D341Med (cell line): ENCODE measurements at places on chromosomes 13 and 19.

GRCh38 chr19:3533563-3534216 is 5.3 kb upstream of the TEKTIP1 start:
- DNase-seq: no peak

DNA sequence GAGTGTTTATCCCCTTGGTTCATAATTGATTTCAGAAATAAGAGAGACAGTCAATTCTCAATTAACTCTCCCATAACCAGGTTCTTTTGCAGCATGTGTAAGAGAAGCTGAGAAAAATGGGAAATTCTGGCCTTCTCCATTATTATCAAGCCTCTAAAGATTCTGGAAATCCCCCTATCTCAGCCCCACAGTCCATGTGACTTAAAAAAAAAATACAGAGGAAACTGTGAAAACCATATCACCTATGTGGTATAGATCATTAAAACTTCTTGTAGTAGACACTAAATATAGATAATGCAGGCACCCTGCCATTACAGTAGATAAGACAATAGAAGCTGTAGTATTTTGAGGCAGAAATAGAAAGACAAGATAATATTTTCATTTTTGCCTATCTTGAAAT is 34.3 kb upstream of the SOHLH2 start:
- no peak for DNase-seq

GRCh38 chr19:16127080-16127479 is 15.4 kb downstream of the RAB8A start:
- DNase-seq: no peak

GRCh38 chr13:31629085-31629780 is 110.1 kb upstream of the RXFP2 start:
- no peak for DNase-seq
